ENCODE measurements at places on chromosomes 12 and 14.

DNA sequence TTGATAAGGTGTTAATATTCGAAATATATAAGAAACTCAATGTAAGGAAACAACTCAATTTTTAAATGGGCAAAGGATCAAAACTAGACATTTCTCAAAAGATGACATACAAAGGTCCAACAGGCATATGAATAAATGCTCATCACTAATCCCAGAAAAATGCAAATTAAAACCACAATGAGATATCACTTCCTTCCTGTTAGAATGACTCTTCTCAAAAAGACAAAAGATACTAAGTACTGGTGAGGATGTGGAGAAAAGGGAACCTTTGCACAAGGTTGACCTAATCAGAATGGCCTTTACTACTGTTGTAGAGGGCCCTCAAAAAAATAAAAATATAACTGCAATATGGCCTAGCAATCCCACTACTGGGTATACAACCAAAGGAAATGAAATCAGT, 383.4 kb downstream of the KCNH5 start:
- no peak for DNase-seq

GRCh38 chr12:8823565-8824300, 1.3 kb downstream of the A2ML1 start:
- DNase-seq, result peak; percentile 85

DNA sequence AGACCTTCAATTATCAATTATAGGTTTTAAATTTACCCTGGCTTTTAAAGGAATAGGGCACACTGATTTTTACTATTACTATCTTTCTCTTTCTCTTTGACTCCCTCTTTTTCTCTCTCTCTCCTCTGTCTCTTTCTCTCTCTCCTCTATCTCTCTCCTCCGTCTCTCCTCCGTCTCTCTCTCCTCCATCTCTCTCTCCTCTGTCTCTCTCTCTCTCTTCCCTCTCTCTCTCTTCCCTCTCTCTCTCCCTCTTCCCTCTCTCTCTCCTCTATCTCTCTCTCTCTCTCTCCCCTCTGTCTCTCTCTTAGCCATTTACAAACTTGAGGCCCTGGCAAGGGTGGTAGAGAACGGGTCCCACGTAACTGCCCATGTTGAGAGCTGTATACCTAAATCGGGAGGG, 62.3 kb downstream of the LRIG3 start:
- DNase-seq, result no peak

DNA sequence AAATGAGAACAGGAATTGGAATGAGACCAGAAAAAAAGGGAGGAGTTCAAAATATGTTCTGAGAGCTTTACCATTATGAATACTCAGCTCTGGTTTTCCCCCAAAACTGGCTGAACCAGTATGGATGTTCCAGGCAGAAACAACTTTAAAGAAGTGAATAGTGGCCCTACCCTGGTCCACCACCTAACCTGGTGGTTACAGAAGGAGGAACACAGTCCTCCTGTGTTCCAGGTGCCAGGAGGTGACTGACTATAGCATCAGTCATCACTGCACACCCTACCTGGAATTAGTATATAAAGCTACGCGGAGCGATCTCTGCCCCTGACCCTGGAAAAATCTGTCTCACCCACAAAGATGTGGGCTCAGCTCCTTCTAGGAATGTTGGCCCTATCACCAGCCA, at the start of gene A2ML1:
TSS of gene A2ML1 (plus strand) at position 324 of the 400 bp plus-strand sequence. CDS start at position 355, 31 bp downstream.
- no peak for DNase-seq

GRCh38 chr12:109961612-109962011, 34.6 kb downstream of the GIT2 start:
- DNase-seq, result no peak

DNA sequence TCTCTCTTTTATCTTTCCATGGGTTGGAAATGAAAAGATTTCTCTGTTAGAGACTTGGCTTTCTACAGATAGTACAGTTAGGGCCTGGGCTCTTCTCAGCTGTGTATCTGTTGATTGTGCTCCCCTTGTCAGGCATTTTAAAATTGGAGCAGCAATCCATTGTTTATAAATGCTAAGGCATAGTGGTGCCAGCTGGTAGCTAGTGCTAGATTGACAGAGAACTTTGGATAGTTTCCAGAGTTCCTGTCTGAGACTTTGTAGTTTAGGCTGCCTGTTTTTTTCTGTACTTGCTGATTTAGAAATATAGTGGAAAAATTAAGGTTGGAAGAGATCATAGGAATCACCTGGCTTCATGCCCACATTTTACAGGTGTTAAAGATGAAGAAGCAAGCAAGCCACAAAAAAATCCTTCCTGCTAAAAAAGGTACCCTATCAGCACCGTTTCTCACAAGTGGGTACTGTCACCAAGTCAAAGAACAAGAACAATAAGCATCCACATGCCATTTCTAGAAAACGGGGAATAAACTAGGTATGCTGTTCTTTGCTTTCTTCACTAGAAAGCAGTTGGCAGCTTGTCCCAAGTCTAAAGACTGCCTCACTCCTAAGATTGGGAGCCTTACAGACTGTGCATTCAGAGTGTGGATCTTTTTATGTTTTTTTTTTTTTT, 6.2 kb downstream of the TTLL5 start:
- no peak for DNase-seq

DNA sequence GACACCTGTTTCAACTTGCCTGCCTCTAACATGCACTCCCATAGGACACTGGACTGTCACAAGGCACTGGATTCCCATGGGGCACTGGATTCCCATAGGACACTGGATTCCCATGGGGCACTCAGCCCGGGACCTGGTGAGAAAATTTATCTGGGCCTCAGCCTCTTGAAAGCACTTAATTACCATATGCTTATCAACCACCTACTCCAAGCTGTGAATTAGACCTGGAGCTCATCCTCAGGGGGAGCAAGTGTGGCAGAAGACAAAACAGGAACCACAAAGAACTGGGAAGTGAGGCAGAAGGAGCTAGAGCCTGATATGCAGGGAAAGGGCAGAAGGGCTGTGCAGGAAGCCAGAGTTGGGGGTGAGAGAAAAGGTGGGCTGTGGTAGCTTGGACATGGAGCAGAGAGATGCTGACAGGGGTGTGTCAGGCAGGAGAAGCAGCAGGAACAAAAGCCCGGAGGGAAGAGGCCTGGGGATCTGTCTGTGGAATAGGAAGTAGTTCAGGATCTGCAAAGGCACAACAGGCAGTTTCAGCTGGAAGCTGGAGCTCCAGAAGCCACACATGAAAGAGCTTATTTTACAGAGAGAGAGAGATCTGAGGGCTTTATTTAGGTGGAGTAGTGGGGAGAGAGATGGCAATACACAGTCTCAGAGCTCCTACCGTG, 3.1 kb downstream of the KRT82 start:
- DNase-seq, result no peak

- DNase-seq, result no peak
These were observed 126.8 kb upstream of the NCOR2 start for GRCh38 chr12:124694250-124694649.

- DNase-seq, result no peak
These were observed 374.4 kb downstream of the NUAK1 start for GRCh38 chr12:105764216-105764835.

GRCh38 chr12:89674326-89674942, 34.2 kb downstream of the ATP2B1 start:
- DNase-seq, result no peak

- DNase-seq, result no peak
These were observed 190.8 kb upstream of the C14orf180 start for GRCh38 chr14:104388541-104389325.

- no peak for DNase-seq
These were observed 169.2 kb downstream of the PAWR start for GRCh38 chr12:79521576-79521975.

- peak; percentile 78 for DNase-seq
These were observed 3.4 kb upstream of the DHH start for GRCh38 chr12:49098035-49098451.

GRCh38 chr14:98456231-98456630, 815.8 kb downstream of the BCL11B start:
- DNase-seq, result no peak

- peak; percentile 62 for DNase-seq
These were observed 10.8 kb downstream of the RBM19 start for GRCh38 chr12:113955109-113955970.

- DNase-seq, result no peak
These were observed 43.1 kb upstream of the CCDC196 start for GRCh38 chr14:66442953-66443571.

DNA sequence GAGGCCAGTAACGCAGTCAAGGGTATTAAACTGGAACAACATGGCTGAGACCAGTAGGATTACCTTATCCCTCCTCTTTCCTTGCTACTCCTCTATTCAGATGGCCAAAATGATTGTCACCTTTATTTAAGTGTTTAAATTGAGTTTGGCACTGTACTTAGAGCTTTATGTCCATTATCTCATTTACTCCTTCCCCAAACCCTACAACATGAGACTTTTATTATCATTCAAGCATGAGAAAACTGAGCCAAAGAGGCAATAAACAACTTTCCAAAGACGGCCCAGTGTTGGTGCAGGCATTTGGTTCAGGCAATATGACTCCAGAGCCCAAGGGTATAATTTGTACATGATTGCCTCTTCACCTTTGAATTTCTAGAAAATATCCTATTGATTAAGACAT, 370.9 kb upstream of the KITLG start:
- DNase-seq, result no peak

- no peak for DNase-seq
These were observed 50.7 kb downstream of the LIN52 start for GRCh38 chr14:74135426-74135825.

GRCh38 chr14:104528496-104528895, 51.1 kb upstream of the C14orf180 start:
- no peak for DNase-seq

- no peak for DNase-seq
These were observed 28.6 kb downstream of the PACS2 start for GRCh38 chr14:105343194-105343593.

GRCh38 chr14:99937475-99938244, 127.6 kb upstream of the EVL start:
- DNase-seq, result no peak

DNA sequence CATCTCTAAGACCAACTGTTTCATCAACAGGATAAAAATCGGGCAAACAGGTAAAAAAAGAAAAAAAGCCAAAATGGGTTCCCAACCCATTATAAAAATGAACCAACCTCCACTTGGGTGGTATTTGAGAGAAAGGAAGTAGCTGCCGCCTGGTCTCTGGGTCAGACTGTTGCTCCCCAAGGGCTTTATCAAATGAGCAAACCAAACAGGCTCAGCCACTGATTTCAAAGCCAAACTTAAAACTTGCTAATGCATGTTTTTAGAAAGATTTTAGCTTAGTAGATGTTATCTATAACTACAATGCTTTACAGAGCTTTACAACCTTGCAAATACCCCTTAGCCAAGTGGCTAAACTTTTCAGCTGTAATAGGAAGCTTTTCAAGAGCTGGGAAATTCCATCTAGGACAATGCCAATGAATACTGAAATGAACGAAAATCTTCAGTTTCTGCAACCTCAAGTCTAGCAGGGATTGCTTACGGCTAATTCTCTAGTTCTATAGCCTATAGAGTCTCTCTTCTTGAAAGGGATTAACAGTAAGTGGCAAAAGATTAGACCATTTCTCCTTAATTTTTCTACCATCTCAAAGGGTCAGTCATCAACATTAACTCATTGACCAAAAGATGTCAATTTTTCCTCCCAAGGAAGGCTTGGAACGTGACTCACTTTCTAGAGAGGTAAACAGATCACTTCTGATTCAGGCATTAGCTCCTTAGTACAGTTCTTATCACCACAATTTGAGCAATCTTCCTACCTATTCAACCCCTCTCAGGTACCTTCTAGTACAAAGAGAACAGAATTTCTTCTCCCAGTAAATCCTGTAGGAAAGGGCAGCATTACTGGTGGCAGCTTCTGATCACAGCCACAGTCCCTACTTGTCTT, 4.2 kb downstream of the PPM1H start:
- no peak for DNase-seq

- no peak for DNase-seq
These were observed 20.3 kb downstream of the KDM2B start for GRCh38 chr12:121560392-121561008.

GRCh38 chr12:121295116-121295745, 1.3 kb downstream of the CAMKK2 start:
- peak; percentile 59 for DNase-seq

DNA sequence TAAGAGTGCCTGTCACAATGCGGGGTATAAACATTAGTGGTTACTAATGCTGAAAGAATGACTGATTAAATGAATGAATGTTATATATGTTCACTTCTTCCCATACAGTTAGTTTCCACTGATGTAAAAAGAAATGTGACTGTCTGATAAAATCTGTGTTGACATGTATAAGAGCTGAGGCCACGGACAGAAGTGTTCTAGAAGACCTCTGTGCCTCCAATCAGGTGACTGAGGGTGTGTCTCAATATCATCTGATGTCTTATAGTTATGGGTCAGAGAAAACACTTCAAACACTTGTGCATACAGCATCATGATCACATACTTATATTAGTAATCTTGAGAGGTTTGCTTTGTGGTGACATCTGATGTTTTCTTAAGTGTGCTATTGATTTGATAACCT, 183.4 kb downstream of the TTC7B start:
- DNase-seq, result no peak

GRCh38 chr12:6469092-6469491, 1.4 kb downstream of the VAMP1 start:
- no peak for DNase-seq

DNA sequence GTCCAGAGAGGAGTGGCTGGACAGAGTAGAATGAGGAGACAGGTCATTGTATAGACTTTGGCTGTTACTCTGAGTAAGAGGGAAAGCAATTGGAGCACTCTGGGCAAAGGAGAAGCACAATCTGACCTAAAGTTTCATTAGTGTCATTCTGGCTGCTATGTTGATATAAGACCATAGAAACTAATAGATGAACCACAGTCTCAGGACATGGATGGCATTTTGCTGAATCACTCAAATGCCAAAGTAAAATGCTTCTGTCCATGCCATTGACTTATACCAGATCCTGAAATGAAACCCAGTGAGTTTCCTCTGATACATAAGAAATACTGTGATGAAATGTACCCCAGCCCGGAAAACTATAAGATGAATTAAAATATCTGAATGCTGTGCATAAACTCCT, 65.8 kb upstream of the COCH start:
- DNase-seq, result no peak

DNA sequence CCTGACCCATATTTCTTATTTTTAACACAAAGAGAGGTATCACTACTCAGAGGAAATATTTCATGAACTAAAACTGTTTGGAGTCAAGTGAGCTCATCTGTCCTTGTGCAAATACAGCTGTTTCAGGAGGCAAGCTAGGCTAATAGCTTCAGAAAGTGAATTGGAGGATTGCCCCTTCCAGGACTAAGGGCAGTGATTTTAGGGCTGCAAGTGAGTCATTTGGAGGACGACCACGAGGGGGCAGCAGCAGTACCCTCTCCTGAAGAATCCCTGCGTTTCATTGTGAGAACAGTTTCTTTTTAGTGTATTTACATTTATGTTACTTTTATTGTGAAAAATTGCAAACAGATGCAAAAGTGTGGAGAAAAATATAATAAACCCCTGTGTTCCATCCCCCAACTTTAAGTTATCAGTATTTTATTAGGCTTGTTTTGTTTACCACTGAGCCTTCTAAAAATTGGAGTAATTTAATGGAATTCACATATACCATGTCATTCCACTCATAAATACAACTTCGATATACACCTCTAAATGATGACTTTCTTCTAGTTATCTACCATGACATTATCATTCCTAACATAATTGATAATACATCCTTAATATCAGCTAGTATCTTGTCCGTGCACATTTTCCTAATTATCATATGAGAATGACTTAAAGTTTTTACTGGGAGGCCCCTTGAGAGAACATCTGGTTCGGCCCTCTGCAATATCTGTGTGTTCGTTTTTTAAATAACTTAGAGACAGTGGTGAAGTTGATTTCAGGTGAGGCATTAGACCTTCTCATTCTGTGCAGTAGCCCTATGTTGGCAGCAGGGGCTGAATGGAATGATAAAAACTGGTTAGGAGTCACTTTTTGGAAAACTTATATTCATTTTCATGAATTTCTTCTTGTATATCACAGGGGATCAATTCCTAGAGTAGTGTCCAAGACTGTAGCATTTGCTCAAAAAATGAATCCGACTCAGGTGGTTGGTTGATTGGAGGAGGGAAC, 13.7 kb downstream of the FOXJ2 start:
- DNase-seq, result peak; percentile 80

Data from neural progenitor cell (in vitro differentiated cells).